ENCODE measurements at places on chromosomes 6 and 20. TPM values are rescaled to one million over a fixed set of nuclear protein-coding genes. Genes with fewer than 3 reads are reported as not detected.

ARMH2 gene
- total RNA-seq = not detected

TEAD3 gene
- total RNA-seq = 12.0 TPM

DNA sequence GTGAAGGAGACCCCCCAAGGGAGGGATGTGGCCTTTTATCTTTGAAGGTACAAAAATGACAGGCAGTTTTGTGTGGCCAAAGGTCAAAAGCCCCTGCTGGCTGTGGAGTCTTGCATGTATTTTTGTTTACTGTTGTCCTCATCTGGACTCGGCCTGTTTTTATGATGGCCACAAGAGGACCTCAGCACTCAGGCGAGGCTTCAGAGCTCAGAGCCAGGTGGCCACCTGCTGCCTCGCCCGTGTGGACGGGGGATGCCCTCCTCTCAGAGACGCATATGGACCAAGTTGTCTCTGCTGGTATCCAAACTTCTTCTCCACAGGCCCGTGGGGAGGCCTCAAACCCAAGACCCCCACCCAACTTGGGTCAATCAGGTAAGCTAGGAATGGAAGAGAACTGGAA lies 118.2 kb downstream of the DACT2 start:
- no peak for DNase-seq

SLC35A1 gene
- 11.3 TPM for total RNA-seq

DNA sequence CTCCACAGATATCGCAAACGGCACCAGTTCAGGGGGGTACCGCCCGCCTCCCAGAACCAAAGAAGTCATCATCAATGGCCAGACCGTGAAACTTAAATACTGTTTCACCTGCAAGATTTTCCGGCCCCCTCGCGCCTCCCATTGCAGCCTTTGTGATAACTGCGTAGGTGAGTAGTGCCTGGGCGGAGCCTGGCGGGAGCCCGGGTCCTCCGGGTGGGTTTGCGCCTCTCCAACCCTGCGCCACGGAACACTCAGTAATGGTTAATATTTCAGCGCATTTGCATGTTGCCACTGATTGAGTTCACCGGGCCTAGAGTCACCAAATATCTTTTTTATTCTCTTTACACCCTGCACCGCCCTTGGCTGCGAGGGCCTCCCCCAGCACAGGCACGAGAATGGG lies 212.0 kb downstream of the ZDHHC14 start:
- no peak for DNase-seq

Measured in umbilical cord (tissue), 2 donors.